ENCODE measurements at places on chromosomes 12 and 14. TPM values are rescaled to one million over a fixed set of nuclear protein-coding genes. Genes with fewer than 3 reads are reported as not detected.

DNA sequence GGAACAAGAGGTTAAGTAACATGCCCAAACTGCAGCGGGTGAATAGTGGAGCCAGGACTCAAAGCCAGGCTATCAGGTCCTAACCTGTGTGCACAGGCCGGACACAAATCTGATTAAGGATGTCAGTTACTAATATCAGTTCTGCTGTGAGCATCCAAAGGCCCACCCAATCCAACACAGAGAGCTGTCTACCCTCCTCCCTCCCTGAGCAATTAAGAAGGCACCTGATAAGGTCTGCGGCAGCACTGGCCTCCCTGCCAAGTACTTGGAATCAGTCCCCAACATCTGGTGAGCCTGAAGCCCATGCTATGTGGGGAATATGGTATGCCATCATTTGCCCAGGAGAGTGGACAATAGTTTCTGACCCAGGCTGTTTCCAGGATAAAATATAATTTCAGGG, 3.9 kb downstream of the HEBP1 start:
- DNase-seq, result no peak

DNA sequence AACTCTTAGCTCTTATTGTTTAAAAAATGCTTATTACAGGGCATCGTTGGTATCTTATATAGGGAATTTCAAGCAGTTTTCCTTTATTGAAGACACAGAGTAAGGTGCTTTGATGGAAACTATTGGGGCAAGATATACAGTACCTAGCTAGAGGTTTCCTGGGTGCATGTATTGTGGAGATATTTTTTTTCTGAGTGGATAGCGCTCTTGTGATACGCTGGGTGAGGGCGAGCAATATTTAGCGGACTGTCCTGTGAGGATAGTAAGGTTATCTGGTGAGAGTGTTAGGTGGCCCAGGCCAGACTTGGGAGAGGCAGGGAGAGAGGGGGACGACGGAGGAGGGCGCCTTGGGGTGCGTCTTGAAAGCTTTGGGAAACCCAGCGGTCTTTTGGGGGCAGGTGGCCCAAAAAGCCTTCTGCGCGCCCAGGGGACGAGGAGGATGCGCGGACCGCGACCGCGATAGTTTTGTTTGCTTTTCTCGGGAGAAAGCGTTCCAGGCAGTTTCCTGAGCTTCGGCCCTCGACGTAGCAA, 596 bp upstream of the BICD1 start:
- DNase-seq, result no peak

DNA sequence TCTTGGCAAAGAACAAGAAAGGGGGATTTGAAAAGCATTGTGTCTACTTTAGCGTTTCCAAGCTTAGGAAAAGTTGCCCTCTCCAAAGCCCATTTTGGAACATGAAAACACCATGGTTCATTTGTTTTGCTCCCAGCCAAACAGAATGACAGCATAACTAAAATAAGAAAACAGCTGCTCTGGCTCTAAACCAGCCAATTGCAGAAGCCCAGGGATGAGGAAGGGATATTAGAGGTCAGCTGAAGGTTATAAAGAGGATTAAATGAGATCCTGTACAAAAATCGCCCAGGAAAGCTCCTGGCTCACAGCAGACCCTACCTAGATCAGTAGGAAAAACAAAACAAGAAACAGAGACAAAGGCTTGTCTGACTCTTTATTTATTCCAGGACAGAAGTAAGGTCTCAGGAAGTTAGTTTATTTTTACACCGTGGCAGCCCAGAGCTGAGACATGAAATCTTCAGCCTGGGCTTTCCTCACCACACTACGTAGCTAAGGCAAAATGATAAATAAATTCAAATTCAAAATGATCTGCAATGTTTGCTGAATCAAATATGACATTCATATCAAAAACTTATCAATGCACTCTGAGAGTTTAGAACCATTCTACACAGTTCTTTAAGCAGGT, 25.9 kb downstream of the SPX start:
- DNase-seq, result no peak

GRCh38 chr14:34161351-34162082, 210.6 kb upstream of the EGLN3 start:
- DNase-seq, result peak; percentile 74

DNA sequence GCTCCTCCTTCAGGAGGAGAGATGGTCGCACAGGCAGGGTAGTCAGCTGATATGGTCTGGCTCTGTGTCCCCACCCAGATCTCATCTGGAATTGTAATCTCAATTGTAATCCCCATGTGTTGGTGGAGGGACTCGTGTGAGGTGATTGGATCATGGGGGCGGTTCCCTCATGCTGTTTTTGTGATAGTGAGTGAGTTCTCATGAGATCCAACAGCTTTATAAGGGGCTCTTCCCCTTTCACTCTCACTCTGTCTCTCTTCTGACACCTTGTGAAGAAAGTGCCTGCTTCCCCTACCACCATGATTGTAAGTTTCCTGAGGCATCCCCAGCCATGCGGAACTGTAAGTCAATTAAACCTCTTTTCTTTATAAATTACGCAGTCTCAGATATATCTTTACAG, 218.9 kb upstream of the TMTC1 start:
- no peak for DNase-seq

- no peak for DNase-seq
Measured at GRCh38 chr12:57852200-57852599, 5.7 kb upstream of the CTDSP2 start.

GRCh38 chr14:76331328-76332011, 44.5 kb upstream of the ESRRB start:
- no peak for DNase-seq

- no peak for DNase-seq
Measured at GRCh38 chr14:31530136-31530535, 31.1 kb upstream of the NUBPL start.

- no peak for DNase-seq
Measured at GRCh38 chr14:92759679-92760523, 11.5 kb upstream of the LGMN start.

DNA sequence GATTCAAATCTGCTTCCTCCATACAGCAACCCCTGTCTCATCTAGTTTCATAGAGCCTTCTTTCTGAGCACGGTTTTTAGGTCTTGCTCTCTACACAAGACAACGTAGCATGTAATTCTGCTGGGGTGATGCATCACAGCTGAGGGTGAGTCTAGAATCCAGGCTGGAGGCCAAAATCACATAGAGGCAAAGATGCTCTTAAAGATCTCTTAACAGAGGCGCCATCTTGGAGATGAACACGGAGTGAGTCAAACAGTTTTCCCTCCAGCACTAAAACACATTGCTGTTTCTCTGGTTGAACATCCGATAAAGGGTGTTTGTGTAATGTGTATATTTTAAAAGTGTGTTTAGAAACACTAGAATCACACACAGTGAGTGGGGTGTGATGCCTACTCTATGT, 78.9 kb downstream of the NOS1 start:
- DNase-seq, result no peak

DNA sequence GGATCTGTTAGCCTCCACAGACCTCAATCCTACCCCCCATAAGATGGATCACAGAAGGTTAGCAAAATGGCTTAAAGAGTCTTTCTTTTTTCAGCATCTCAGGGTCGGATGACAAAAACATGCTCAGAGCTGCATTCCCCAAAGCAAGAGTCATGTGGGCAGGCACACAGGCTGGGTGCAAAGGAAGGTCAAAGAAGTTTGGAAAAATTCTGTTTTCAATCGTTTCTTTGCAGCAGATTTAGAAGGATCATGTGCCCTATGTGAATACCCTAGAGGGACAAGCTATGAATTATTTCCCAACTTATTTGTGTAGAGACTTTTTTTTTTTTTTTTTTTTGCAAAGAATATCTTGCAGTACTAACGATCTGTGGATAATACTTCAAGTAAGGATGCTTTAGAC, 845.4 kb downstream of the VRK1 start:
- no peak for DNase-seq

DNA sequence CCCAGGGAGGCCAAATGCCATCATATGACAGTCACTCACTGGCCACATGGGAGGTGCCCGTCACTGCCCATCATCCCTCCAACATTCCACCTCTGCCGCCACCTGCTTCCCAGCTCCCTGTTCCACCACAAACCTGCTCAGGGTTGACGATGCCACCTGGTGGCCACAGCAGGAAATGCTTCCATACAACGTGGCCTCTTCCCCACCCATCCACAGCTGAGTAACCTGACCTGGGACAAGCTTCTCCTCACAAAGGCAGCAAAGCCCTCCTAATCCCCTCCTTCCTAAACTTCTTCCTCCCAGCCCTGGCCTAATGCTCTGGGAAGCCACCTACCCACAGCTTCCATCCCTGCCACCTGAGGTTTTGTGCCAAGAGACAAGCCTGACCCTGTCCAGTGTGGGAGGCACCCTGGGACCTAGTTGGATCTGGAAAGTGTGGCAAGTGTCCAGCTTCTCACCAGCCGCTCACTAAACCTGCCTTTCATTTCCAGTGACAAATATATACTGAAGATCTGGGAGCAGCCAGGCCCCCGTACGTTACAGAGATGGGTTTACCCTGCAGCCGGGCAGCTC, 4.3 kb downstream of the DEGS2 start:
- peak; percentile 33 for DNase-seq

DNA sequence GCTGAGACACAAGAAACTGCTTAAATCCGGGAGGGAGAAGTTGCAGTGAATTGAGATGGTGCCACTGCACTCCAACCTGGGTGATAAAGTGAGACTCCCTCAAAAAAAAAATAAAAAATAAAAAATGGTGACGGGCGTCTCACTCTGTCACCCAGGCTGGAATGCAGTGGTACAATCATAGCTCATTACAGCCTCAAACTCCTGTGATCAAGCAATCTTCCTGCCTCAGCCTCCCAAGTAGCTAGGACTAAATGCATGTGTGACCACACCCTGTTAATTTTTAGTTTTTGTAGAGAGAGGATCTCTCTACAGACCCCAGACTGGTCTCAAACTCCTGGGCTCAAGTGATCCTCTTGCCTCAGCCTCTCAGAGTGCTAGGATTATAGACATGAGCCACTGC, 9.1 kb downstream of the SNX6 start:
- no peak for DNase-seq

DNA sequence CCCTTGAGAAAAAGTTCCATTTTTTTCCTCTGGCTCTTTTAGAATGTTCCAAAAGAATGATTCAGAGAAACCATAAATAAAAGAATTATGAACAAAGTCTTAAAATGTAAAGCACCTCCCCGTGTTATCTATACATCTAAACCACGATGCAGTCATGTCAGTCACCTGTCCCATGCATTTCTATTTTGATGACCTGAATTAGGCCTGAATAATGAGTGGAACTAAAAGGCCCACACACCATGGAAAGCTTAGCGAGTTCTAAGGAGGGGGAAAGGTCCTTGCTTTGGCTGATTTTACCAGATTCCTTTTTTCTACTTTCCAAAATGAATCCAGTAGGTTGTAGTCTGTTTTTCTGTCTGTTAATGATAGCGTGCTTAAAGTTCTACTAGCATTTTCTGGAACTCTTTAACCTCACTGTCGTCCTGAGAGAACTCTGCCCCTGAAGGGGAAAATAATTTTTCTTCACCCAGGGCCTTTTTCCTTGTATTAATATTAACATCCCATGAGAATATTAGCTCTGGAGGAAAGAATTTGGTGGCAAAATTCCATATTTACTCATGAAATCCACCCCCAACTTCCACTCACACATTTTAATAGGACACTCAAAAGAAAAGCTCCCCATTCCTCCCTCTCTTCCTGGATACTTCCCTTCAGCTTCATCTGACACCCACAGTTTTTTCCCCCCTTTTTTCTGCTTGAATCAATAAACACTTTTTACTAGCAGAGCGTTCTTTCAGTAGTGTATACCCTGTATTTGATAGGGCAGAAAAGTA, 266.3 kb upstream of the DIO2 start:
- no peak for DNase-seq

DNA sequence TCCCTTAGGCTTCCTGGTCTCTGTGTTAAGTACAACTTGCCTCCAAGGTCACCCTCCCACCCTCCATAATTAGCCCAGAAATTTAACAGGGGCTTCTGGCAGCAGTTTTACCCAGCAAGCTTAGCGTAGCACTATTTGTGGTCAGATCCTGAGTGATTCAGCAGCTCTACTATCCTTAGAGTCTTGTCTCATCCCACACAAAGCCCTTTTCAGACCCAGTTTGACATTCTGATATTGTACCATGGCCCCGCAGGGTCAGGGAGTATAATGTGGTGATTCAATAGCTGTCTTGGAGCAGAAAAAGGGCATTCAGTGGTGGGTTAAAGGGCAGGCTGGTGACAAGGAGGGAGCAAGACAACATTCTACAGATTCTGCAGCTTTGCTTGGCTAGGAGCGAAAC, 153.8 kb upstream of the DDHD1 start:
- DNase-seq, result no peak

- DNase-seq, result peak; percentile 52
Measured at GRCh38 chr14:91286530-91286937, 42.0 kb upstream of the GPR68 start.

GRCh38 chr14:61076556-61076955, 95.5 kb downstream of the SLC38A6 start:
- no peak for DNase-seq

DNA sequence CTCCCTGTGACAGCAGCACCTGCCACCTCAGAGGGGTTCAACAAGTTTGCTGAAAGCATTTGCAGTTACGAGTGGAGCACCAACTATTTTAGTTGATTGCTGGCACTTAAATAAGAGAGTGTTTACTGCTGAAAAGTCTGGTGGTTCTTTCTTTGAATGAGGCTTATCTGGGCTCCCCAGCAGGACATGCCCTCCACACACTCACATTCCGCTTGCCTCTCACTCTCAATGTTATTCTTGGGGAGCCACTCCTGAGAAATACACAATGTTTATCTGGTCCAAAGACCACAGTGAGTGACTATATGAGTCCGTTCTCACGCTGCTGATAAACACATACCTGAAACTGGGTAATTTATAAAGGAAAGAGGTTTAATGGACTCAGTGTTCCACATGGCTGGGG, 31.9 kb downstream of the NT5DC3 start:
- no peak for DNase-seq

DNA sequence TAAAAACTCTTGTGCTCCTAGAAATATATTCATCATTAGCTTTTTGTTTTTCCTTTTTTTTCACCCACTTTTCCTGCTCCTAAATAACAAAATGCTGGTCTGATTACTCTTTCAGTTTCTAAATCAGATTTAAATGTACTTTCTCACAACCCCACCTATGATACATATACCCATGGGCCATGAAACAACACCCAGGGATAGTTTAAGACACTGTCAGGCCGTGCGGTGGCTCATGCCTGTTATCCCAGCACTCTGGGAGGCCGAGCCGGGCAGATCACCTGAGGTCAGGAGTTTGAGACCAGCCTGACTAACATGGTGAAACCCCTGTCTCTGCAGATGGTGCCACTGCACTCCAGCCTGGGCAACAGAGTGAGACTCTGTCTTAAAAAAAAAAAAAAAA, 1.6 kb upstream of the NUMB start:
- no peak for DNase-seq

The IAPP gene
- total RNA-seq, result not detected

The SIX4 gene
- 12.0 TPM for total RNA-seq

The LUM gene
- total RNA-seq, result not detected

The RIMBP2 gene
- total RNA-seq, result 0.04 TPM

The MFAP5 gene
- total RNA-seq, result 158 TPM

The P2RX7 gene
- total RNA-seq, result 0.10 TPM

The SAMD4A gene
- 14.8 TPM for total RNA-seq

The PWP1 gene
- 79.7 TPM for total RNA-seq

The PPP1R1A gene
- total RNA-seq, result not detected

The TUNAR gene
- total RNA-seq, result not detected

The PLEKHD1 gene
- total RNA-seq, result not detected

The COL2A1 gene
- total RNA-seq, result 0.07 TPM

The GALNT4 gene
- total RNA-seq, result 4.4 TPM

The GPRC5D gene
- not detected for total RNA-seq

The KCNJ8 gene
- total RNA-seq, result not detected
